ENCODE measurements at places on chromosomes 6 and 20.

- no peak for DNase-seq
Observed at GRCh38 chr20:31835977-31836852, 9.2 kb downstream of the FOXS1 start.

- DNase-seq: no peak
Observed at GRCh38 chr6:10861086-10861485, 20.8 kb downstream of the GCM2 start.

DNA sequence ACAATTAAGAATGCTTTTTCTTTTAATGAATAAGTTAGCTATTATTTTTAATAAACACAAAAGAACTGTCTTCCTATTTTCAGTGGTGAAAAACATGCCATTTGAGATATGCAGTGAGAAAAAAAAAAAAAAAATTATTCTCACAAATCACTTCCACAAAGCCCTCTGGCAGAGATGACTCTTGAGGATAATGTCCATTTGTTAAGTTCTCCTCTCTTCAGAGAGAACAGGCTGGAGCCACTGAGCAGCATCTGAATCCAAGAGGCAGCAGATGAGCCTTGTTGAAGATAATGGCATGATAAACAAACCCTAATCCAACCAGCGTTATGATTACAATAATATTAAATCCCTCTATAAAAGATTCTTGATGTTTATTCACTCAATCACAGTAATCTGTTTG, 105.0 kb downstream of the PTPRK start:
- DNase-seq: no peak

- no peak for DNase-seq
Observed at GRCh38 chr6:167669870-167670802, 156.6 kb upstream of the AFDN start.

GRCh38 chr6:7166410-7167293, 58.9 kb downstream of the RREB1 start:
- DNase-seq: no peak

GRCh38 chr6:14505401-14505800, 387.8 kb downstream of the CD83 start:
- DNase-seq: no peak

- DNase-seq: no peak
Observed at GRCh38 chr20:14853079-14853478, 515.7 kb upstream of the FLRT3 start.

DNA sequence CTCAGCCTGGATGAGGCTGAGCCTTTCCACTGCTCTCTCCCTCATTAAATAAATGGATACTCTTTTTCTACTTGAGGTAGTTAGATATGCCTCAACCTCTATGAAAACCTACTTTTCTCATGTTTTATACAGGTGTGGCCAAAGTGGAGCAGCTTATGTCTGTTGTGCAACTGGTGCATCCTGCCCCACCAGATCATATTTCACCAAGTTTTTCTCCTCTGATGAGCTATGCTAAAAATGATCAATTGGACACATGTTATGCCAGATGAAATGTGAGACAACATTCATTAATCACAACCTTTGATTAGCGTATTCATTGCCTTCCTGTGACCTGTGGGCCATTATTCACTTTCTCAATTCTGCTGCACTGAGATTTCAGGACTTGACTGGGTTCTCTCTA, 106.9 kb upstream of the NEDD9 start:
- DNase-seq: no peak

GRCh38 chr6:39274903-39275302, 39.3 kb downstream of the KCNK17 start:
- DNase-seq: no peak

GRCh38 chr20:64044484-64045247, 4.8 kb downstream of the SOX18 start:
- no peak for DNase-seq

DNA sequence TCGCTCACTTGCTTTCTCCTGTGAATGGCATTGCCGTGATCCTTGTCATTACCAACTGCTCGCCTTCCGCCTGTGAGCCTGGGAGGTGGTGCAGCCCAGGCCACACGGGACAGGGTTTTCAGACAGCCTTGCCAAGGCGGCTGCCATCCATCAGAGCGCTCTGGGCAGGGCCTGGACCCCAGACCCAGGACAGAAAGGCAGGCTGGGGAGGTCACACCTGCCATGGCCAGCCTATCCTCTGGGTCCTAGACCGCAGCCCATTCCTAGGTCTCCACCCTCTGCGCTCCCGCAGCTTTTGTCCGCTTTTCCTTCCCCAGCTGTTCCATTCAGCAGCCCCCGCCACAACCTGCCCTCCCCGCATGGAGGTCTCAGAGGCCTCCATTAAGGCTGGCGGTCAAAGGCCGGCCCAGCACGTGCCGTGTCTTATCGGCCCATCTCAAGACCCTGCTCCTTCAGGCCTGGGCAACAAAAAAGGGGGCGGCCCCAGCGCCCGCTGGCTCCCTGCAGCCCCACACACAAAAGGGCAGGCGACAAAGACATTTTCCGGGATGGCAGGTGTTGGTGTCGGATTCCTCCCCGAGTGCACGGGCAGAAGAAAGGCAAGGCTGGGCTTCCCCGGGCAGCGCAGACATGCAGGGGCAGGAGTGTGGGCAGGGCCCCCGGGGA, 28.1 kb downstream of the INSM1 start:
- no peak for DNase-seq

DNA sequence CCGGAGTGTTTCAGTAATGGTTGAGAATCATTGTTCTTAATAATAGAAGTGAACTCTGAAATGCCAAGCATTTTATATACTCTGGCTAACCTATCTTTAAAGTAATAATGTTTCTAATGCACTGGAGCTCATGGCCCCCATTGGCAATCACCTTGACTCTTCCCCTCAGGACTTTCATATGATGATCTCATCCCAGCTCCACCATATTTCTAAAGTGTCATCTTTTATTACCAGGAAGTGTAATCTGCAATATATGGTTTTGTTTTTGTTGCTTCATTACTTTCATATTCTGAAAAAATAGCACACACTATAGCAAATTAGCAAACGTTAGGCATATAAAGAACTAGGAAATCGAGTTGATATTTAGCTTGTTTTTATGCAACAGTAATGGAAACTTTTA, 60.3 kb downstream of the TULP4 start:
- DNase-seq: no peak

- no peak for DNase-seq
Observed at GRCh38 chr6:170248111-170248805, 42.6 kb downstream of the DLL1 start.

GRCh38 chr6:33985313-33985751, 160.6 kb downstream of the GRM4 start:
- no peak for DNase-seq

Measured in stimulated activated CD4-positive, alpha-beta T cell treated with anti-CD3 and anti-CD28 coated beads, Interleukin-4, amount 100 ng/mL, for 4 hours (primary cell).